ENCODE measurements at places on chromosomes 11 and 22. TPM values are rescaled to one million over a fixed set of nuclear protein-coding genes. Genes with fewer than 3 reads are reported as not detected.

The NAALAD2 gene
- total RNA-seq: 0.42 TPM

The P2RX6 gene
- 0.72 TPM for total RNA-seq

The MUC6 gene
- not detected for total RNA-seq

The EHD1 gene
- 61.8 TPM for total RNA-seq

The CCDC81 gene
- total RNA-seq: 1.5 TPM
